ENCODE measurements at places on chromosomes 3 and 15. TPM values are rescaled to one million over a fixed set of nuclear protein-coding genes. Genes with fewer than 3 reads are reported as not detected.

GRCh38 chr3:32641356-32641755, 43.6 kb upstream of the CNOT10 start:
- no peak for DNase-seq

DNA sequence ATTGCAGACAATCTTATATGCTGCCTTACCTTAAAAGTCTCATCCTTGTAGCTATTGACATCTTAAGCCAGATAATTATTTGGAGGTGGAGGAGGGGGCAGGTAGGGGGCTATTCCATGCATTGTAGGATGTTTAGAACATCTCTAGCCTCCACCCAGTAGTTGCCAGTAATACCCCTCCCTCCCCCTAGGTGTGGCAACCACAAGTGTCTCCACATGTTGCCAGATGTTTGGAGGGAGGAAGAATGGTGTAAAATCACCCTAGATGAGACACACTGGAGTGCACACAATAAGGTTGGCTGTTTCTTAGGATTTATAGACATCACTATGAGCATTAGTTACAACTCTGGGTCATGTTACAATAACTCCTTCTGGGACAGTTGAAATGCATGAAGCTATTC, 27.4 kb downstream of the GORASP1 start:
- DNase-seq: no peak

XIRP1 gene
- total RNA-seq: not detected

ITPKA gene
- total RNA-seq: 17.3 TPM

- no peak for DNase-seq
Measured at GRCh38 chr15:42772144-42772543, 35.2 kb upstream of the CDAN1 start.

DNA sequence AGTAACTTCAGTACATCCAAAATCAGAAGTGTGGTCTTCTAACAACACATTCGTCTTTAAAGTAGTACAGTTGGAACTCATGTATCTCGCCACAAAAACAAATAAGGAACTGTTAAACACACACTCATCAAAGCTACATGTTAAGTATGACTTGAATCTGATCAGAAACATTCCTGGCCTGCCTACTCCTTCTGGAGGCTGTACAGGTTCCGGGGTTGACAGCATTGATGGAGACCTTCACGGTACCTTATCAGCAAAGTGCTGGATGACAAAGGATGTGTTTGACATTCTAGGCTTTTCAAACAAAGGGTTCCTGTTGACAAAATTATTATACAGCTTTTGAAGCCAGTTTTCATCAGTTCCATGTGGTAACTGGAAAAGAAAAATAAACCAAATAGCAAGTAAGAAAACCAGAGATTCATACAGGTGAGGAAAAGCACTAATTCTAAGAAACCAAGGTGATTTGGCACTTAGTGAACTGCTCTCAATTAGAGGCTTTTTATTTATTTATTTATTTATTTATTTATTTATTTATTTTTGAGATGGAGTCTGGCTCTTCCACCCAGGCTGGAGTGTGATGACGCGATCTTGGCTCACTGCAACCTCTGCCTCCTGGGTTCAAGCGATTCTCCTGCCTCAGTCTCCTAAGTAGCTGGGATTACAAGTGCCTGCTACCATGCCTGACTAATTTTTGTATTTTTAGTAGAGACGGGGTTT, 44.3 kb downstream of the MYO5C start:
- DNase-seq: no peak

- no peak for DNase-seq
Measured at GRCh38 chr3:11545186-11545851, 98.4 kb downstream of the VGLL4 start.

SLC4A7 gene
- 80.6 TPM for total RNA-seq

DNA sequence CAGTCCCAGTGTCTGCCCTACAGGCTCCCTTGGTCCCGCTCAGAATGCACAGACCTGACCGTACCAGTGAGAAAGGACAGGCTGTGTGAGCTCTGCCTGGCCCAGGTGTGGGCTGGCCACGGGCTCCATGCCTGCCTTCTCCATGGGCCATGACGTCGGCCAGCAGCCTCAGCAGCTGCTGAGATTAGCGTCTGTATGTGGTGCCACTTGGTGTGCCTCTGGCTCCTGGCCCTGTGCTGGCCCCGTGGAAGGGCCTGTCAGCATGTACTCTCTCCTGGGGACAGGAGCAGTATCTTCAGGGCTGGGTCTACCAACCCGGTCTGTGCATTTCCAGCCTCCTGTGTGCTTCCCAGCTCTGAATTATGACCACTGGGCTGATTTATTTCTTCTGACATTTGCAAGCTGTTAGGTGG, 25.7 kb downstream of the KLF13 start:
- no peak for DNase-seq

DNA sequence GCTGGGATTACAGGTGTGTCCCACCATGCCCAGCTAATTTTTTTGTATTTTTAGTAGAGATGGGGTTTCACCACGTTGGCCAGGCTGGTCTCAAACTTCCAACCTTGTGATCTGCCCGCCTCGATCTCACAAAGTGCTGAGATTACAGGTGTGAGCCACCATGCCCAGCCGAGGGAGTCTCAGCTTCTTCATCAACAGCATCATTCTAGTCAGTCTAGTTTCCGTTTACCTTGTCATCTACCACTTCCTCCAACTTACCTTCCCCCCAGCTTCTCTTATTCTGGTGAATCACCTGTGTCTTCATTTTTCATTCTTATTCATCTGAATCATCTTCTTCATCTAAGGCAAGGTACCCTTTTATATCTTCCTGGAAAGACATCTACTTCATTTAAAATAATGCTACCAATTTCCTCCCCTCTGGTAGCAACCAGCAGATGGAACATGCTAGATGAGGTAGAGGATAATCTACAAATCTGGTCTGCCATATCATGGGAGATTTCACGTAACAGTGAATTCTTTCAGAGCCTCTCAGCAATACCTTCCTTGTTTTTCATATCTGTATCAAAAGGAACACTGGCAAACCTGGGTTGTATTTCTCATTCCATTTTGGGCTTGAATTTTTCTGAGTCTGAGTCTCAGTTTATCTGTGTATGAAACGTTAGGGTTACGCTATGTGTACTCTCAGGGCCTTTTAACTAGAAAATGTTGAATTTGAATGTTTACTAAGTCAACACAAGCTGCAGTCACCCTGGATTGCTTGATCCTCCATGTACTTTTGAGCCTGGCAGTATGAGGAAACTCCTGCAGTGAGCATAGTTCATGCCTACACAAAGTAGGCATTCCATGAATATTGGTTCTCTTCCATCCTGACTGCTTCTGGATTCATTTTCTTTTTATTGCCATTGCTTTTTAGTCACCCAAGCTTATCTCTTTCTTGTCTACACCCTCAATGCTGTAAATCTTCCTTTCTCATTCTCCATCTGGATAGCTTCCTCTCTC, 16.8 kb downstream of the LPP start:
- no peak for DNase-seq

- DNase-seq: no peak
Measured at GRCh38 chr3:171542976-171543375, 82.8 kb upstream of the TNIK start.

WDR93 gene
- total RNA-seq: not detected
